ENCODE measurements at places on chromosomes 13 and 19. TPM values are rescaled to one million over a fixed set of nuclear protein-coding genes. Genes with fewer than 3 reads are reported as not detected.

The C19orf33 gene
- total RNA-seq, result 4.1 TPM

The MAP4K1 gene
- not detected for total RNA-seq

DNA sequence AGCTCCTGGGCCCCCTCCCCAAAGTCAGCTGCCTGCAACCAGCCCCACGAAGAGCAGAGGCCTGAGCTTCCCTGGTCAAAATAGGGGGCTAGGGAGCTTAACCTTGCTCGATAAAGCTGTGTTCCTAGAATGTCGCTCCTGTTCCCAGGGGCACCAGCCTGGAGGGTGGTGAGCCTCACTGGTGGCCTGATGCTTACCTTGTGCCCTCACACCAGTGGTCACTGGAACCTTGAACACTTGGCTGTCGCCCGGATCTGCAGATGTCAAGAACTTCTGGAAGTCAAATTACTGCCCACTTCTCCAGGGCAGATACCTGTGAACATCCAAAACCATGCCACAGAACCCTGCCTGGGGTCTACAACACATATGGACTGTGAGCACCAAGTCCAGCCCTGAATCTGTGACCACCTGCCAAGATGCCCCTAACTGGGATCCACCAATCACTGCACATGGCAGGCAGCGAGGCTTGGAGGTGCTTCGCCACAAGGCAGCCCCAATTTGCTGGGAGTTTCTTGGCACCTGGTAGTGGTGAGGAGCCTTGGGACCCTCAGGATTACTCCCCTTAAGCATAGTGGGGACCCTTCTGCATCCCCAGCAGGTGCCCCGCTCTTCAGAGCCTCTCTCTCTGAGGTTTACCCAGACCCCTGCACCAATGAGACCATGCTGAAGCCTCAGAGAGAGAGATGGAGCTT lies 4.7 kb upstream of the CEACAM5 start:
- DNase-seq, result peak; percentile 4
- no peak overlapping the region for H3K4me3 ChIP-seq
- no peaks in the 10 kb centered on the region for H3K27me3 ChIP-seq
- no peaks in the 10 kb centered on the region for H3K36me3 ChIP-seq
- H3K4me1 ChIP-seq, result no peaks in the 10 kb centered on the region
- no peak overlapping the region for H3K27ac ChIP-seq

DNA sequence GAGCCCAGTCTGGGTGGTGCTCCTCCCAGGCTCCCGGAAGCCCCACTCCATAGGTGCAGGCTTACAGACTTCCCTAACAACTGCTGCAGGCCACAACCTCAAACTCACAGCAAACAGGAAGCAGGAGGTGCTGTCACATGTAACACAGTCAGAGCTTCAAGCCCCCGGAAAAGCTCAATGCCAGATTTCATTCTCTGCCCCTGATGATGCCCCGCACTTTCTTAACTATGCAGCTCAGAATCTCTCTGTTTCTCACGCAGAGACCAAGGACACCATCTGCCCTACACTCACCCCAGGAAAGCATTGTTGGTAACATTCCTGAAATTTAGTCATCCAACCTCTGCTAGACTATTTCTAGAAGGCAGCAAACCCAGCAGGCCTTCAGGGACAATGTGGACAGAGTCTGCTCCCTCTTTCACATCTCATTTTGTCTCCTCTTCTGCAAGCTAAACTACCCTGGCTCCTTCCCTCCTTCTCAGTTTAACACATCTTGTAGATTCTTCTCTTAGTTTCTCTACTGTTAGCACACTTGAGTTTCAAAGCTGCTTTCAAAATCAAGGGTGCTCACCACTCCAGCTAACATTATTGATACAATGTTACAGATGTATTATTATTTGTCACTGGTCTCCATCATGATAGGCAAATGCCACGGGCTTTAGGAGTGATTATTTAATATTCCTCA lies 162.5 kb downstream of the KCTD12 start:
- peak overlapping the region; percentile 15 for H3K27ac ChIP-seq
- DNase-seq, result no peak
- no peaks in the 10 kb centered on the region for H3K4me1 ChIP-seq
- no peaks in the 10 kb centered on the region for H3K36me3 ChIP-seq
- no peak overlapping the region for H3K4me3 ChIP-seq
- H3K27me3 ChIP-seq, result no peaks in the 10 kb centered on the region

DNA sequence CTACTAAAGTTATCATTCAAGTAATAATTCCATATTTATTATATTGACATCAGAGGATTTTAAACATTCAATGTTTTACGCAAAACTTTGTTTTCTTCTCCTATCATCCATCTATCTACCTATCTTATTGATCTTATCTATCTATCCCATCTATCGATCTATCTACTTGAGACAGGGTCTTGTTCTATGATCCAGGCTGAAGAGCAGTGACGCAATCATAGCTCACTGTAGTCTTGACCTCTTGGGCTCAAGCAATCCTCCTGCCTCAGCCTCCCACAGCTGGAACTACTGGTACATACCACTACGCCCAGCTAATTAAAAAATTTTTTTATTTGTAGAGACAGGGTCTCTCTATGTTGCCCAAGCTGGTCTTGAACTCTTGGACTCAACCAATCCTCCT lies 27.4 kb downstream of the ZC3H13 start:
- H3K27me3 ChIP-seq, result no peaks in the 10 kb centered on the region
- no peaks in the 10 kb centered on the region for H3K36me3 ChIP-seq
- H3K27ac ChIP-seq, result no peak overlapping the region
- no peak for DNase-seq
- H3K4me3 ChIP-seq, result no peak overlapping the region

Measured in uterus (tissue), 4 donors.